ENCODE measurements at places on chromosomes 7 and 10.

GRCh38 chr10:97196223-97197029 lies 10.7 kb upstream of the SLIT1 start:
- DNase-seq = peak; percentile 21

DNA sequence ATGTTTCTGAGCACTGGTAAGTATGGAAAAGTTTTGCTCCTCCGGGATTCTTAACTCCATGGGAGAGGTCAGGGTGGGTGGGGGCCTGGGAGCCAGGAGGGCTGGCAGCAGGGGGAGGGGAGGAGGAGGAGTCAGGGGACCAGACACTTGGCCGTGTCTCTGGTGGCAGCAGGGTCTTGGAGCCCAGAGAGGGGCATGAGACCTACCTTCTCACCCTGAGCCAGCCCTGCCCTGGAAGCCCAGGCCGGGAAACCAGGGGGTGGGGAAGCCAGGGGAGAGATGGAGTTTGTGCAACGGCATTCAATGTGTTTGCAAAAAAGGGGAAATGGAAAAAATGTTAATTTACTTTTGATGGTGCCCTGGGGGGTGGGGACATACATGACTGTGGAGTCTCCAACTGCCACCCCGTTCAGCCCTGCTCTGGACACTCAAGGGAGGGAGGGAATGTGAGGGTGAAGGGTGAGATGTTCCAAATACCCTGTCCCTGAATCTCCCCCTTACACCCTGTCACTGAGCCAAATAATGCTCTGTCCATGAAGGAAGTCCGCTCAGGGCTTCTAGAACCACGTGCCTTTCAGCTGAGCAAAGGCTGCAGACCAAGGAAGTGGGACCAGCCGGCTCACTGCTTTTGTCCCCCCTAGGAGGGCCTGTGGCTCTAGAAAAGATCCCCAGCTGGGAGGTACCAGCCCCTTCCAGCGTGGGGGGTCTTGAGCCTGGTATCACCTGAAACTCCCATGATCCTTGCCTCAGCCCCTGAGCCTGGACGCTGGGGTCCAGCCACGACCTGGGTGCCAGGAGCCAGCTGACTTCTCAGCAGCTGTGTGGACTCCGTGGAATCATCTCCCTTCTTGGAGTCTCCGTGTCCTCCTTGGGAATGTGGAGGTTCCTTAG lies 48.3 kb downstream of the TMEM270 start:
- peak; percentile 83 for DNase-seq

DNA sequence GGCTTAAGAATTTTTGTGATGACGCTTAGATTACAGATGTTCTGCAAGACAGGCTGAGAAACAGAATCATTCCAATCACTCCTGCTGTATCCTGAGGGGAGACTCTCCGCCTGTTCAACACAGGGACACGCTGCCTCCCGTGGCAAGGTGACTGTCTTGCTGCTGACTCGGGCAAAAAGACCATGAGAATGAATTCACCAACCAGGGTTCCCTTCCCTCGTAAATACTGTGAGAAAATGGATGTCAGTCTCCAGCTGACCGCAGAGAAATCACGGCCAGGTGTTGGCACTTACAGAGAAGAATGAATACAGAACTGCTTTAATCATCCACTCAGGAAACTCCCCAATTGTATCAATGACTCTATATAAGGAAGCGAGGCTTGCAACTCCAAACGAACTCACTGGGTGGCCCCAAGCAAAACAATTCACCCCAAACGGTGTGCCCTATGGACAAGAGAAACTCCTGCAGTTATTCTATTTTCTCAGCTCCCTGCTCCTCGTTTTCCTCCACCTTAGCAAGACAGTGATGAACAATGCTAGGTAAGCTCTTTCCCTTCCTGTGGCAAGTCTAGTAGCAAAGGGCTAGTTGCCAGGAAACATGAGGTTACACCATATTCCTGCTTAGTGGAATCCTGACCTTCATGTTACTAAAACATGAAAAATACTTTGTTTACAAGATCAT lies 22.8 kb downstream of the GNA12 start:
- DNase-seq = no peak

DNA sequence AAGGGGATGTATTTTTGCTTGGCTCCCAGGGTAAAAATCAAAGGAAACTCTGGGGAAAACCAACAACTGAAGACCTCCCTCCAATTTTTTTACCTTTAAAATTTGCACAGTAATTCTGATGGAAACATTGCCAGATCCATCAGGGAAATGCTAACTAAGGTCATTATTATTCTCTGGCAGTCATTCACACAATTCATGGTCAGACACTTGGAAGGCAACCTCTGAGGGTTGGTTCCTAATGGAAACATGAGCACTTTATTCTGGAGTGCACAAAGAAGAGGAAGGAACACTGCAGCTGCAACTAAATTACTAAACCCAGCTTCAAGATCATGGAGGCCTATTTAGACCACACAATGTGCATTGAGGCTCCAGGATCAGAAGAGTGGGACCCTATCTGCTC lies 34.2 kb downstream of the SRI start:
- DNase-seq = no peak

DNA sequence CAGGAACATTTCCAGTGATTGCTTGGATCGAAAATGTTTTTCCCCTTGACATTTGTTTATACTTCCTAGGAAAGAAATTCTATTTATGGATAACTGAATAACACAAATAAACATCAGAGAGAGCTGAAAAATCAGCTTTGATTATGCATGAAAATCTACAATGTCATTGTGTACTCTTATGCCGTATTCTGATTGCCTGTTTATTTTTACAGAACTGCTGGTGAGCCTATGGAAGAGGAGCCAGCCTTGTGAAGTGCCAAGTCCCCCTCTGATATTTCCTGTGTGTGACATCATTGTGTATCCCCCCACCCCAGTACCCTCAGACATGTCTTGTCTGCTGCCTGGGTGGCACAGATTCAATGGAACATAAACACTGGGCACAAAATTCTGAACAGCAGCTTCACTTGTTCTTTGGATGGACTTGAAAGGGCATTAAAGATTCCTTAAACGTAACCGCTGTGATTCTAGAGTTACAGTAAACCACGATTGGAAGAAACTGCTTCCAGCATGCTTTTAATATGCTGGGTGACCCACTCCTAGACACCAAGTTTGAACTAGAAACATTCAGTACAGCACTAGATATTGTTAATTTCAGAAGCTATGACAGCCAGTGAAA lies 121.5 kb downstream of the TWIST1 start:
- DNase-seq = no peak

DNA sequence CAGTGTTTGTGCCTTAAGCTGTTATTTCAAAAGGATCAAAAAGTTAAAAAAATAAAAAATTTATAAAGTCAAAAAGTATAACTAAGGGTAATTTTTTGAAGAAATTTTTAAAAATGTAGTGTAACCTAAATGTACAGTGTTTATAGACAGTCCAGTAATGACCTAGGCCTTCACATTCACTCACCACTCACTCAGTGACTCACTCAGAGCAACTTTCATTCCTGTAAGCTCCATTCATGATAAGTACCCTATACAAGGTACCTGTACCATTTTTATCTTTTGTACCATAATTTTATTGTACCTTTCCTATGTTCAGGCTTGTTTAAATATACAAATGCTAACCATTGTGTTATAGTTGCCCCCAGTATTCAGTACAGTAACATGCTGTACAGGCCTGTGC lies 21.5 kb downstream of the DNAJC9 start:
- no peak for DNase-seq

DNA sequence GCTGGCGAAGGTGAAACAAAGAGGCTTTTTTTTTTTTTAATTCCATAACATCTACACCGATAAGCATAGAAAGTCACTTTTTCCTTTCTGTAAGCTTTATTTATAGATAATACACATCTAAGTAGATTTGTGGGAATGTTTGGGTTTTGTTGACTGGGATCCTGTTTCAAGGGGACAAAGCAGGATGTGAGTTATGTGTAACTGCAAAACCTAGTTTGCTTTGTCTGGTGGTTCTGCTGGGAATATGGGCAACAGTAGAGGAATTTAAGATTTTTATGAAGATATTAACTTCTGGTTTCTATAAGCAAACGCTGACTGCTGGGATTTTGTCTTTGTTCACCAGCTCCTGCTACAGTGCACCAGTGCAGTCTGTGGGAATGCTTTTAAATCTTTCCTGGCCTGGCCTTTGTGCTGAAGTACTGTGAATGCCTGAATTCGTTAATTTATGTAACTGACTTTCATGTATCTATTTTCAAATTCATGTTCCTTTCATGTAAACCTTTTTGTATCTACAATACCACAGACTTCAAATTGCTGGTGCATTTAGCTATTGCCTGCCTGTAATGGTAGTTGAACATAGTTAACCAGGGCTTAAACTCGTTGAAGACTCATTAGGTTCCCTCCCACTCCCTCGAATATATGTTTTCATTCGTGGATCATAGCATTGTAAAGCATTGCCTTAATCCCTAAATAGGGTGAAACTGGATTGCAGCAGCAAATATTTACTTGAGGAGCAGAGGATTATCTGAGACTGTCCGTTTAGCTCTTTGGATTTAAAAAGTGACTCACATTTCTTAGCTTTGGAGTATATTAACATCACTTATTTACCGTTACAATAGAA lies 1.5 kb downstream of the KLHL7 start:
- DNase-seq = no peak

DNA sequence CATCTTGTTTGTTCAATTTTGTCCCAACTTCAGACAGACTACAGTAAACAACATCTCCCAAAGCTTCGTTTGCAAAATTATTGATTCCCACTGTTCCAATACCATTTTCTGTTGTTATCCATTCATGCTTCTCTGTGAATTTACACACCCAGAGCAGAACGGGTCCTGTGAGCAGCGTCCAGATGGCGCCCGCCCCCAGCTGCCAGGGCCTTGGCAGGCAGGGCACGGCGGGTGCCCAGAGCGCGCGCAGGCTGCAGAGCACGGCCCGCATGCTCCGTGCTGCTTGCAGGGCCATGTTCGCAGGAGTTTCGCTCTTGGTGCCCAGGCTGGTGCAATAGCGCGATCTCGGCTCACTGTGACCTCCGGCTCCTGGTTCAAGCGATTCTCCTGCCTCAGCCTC lies 32.5 kb upstream of the SEPTIN7 start:
- DNase-seq = peak; percentile 79

- DNase-seq = no peak
Measured at GRCh38 chr7:131212114-131212513, 115.6 kb upstream of the MKLN1 start.

DNA sequence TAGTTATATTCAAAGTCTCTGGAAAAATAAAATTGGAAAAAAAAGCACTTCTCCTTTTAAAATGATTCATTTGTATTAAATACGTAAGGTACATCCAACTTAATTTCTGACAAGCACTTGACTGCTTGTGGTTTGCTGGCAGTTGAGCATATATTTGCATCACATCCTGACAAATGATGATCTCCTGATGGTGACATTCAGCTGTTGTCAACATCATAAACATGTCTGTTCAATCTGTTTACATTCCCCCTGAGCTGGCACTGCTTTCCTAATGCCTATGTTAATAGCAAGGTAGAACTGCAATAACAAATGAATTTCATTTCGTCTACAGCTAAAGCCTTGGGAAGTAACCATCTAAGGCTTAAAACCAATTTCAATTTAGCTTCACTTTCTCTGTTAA lies 24.4 kb downstream of the TSPAN12 start:
- no peak for DNase-seq

GRCh38 chr7:82442492-82443035 lies 1.0 kb downstream of the CACNA2D1 start:
- DNase-seq = peak; percentile 8

DNA sequence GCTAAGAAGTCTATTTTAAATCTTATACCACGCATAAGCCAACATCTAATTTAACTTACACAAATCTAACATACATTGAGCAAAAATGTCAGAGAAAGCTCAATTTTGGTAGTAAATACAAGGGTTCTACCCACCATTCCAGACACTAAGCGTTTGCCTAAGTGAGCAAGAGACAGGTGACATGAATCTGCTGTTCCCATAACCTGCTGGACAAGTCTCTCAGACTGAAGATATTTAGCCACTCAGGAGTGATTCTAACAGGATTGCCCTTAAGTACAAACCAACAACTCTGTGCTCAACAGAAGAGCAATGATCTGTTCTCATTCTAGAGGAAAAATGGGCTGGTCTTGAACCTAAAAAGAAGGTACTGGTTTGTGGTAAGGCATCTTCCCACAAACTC lies 18.8 kb downstream of the EZH2 start:
- DNase-seq = no peak

DNA sequence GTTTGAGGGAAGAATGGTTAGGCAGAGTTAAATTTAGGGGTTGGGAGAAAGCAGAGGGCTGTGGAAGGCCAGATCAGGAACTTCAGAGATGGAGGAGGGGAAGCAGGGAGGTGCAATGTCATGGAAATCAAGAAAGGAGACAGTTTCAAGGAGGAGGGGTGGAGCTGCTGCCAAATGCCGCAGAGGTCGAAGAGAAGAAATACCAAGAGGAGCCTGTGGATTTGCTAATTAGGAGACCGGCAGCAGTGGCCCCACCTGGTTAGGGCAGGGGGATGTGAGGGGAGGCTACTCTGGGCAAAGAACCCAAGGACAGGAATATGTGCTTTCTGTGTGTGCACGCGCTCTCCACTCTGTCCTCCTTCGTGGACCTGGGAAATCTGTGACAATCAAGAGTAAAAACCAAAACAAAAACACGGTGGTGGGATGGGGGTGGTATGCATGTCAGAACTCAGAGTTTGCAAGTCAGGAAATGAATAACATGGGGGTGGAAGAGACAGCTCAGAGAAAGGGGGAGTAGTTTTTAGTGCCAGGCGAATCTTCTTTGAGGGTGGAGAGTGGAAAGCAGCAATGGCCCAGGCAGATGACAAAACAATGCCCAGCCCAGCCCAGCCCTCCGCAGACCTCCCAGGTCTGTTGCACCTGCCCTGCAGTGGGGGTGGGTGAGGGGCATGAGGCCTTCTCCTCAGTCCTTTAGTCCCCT lies 102.9 kb upstream of the PAX2 start:
- DNase-seq = no peak

GRCh38 chr10:129861776-129862531 lies 102.1 kb downstream of the EBF3 start:
- no peak for DNase-seq

GRCh38 chr7:133484086-133484485 lies 231.2 kb downstream of the EXOC4 start:
- no peak for DNase-seq

- DNase-seq = no peak
Measured at GRCh38 chr7:80785961-80786536, 132.8 kb downstream of the SEMA3C start.

All from posterior cingulate gyrus (tissue), 11 donors.